ENCODE measurements at places on chromosomes 7 and 10. TPM values are rescaled to one million over a fixed set of nuclear protein-coding genes. Genes with fewer than 3 reads are reported as not detected.

Gene HDAC9
- total RNA-seq = 4.0 TPM

Gene ZNF25
- total RNA-seq = 5.3 TPM

Gene BAIAP2L1
- 17.2 TPM for total RNA-seq

DNA sequence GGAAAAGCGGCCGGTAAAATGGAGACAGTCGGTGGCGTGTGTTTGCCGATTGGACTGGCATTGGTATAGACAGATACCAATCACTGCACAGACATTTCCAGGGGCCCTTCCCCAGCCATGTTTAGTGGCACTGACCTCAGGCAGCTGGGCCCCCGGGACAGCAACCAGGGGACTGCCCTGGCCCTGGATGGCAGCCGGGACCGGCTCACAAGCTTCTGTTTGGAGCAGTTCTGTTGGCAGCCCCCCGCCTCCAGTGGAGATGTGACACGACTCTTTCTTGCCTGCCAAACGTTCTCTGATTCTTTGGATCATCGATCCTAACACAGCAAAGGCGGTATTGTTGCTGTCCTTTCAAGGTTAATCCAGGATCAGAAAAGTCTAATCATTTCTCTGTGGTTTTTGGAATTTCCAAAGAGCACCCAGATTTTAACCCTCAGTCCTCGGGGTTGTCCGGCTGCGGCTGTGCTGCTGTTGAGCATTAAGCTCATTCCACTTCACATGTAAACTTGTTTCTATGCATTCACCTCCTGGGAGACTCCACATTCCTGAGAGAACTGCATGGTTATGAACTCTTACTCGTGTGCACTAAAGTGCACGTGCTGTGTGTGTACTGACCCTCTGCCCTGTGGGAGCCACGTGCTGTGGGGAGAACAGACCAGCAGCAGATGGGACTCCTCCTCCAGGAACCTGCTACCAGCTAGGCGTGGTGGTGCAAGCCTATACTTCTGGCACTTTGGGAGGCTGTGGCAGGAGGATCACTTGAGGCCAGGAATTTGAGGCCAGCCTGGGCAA is 46.0 kb downstream of the FOXK1 start:
- DNase-seq = no peak

GRCh38 chr7:155233311-155234157 is 64.1 kb upstream of the INSIG1 start:
- no peak for DNase-seq

DNA sequence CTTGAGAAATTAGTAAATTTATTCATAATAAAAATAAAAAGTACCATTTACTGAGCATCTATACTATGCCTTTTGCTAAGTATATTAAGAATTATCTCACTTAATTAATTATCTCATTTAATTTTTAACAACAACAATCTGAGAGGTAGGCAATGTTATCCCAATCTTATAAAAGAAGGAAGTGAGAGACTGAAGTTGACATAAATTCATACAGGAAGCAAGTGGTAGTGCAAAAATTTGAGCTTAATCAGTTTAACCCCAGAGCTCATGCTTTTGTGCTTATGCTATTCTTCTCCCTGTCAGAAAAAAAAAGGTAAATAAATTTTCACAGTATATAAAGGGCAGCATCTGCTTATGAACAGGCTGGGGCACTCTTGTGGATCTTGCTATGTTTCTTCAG is 2.7 kb upstream of the LIPF start:
- DNase-seq = no peak

DNA sequence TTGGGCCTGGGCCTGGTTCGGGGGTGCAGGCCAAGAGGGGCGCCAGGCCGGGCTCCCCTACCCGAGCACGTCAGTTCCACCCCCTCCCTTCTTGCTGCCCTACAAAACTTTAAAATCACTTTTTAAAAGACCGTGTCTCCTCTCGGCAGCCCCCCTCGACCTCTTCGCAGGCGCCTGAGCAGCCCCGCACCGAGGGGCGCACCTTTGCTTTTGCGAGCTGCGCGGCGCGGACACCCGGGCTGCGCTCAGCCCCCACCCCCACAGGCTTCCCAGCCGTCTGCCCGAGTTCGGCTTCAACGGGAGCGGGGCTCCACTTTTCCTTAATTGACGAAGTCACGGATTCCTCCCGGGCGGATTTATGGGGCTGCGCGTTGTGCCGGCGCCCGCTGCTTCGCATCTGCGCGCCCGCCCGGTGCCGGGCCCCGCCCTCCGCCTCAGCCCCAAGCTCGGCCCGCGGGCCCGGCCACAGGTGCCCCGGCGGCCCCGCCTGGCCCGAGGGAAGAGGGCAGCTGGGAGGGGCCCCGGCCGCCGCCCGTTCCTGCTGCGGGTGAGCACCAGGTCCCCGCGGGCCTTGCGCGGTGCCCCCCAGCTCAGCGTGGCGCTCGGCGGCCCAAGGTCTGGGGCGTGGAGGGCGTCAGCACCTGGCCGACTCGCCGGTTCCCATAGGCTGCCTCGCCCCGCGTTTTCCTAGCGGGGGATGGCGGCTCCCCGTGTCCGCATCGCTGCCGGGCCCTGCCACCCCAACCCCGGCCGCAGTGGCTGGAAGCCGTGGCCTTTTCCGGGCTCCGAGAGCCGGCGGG is 10.8 kb upstream of the MNX1 start:
- DNase-seq = no peak

- DNase-seq = no peak
Measured at GRCh38 chr10:23362879-23363792, 18.5 kb upstream of the C10orf67 start.

GRCh38 chr7:137942484-137943115 is 59.3 kb downstream of the CREB3L2 start:
- DNase-seq = no peak

- DNase-seq = no peak
Measured at GRCh38 chr10:132563485-132564248, 26.1 kb downstream of the INPP5A start.

DNA sequence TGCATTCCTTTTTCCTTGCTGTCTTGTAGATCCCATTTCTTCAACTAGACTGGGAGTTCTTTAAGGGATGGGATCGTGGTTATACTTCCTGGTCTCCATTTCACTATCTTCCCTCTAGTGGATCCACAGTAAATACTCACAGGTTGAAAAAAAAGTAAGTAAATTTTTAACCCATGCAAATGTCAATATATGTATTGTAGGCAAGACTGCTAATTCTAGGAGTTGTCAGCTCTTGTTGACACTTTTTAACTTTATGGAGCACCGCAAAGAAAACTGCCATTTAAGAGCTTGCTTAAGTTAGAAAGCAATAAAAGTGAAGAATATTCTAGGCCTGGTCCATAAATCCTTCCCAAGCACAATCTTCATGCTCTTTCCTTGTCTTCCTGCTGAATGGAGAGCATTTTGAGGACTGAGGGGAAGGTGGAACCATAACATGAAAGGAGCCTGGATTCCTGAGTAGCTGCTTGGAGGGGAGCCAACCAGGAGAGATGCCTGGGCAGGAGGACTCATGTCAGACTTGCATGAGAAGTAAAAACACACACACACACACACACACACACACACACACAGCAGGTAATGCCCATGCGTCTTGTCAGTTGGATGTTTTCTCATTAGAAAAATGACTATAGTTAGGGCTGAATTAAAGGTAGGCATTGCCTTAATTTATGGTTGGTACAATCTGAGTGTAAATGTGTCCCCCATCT is 32.2 kb downstream of the VWA2 start:
- peak; percentile 60 for DNase-seq

GRCh38 chr10:16187161-16187560 is 249.6 kb upstream of the PTER start:
- DNase-seq = no peak

DNA sequence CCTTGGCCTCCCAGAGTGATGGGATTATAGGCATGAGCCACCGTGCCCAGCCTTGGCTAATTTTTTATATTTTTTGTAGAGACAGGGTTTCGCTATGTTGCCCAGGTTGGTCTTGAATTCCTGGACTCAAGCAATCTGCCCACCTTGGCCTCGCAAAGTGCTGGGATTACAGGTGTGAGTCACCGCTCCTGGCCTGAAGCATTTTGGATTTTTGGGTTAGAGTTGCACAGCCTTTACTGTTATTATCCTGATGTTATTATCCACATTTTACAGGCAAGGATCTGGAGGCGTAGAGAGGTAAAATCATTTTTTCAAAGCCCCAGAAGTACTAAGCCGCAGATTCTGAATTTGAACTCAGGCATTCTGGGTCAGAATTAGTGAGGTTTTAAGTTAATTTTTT is 75.4 kb downstream of the TCF7L2 start:
- no peak for DNase-seq

DNA sequence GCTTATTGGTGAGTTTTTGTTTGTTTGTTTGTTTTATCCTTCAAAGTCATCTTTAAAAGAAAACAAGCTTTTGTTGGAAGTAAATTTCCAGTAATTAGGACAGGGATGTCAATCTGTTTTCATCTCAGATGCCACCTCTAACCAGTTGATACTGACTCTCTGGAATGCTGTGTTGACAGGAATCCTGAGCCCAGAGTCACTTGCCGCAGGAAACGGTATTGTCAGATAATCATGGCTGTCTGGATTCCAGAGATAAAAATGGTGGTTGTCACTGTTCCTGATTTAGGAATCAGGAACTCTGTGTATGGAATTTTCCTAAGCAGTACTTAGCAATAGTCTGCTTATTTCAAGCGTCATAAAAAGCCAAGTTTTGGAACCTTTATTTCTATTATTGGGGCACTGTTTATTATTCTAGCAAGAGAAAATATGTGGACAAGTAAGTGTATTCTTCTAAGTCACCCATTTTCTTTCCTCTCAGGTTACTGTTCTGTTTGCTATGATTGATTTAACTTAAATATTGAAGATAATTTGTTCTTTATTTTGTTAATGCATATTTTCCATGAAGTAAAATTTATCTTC is 39.2 kb downstream of the CDC123 start:
- DNase-seq = no peak

DNA sequence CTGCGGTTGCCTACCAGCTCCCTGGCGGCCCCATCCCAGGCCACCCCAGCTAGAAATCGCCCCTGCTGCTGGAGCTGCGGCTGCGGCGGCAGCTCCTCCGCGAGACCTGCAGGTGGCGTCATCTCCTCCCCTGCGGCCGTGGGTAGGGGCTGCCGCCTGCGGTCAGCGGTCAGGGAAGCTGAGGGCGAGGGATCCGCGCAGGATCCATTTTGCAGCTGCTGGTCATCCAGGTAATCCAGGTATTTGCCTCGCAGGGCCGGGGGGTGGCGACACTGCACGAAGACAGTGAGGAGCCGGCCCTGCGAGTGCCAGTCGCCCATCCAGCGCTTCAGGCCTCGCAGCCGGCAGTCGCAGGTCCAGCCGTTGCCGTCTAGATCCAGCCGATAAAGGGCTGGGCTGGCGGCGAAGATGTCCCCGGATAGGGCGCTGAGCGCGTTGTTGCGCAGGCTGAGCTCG is 1.5 kb downstream of the TRIL start:
- no peak for DNase-seq

GRCh38 chr7:140005754-140006503 is 56.8 kb downstream of the PARP12 start:
- no peak for DNase-seq

DNA sequence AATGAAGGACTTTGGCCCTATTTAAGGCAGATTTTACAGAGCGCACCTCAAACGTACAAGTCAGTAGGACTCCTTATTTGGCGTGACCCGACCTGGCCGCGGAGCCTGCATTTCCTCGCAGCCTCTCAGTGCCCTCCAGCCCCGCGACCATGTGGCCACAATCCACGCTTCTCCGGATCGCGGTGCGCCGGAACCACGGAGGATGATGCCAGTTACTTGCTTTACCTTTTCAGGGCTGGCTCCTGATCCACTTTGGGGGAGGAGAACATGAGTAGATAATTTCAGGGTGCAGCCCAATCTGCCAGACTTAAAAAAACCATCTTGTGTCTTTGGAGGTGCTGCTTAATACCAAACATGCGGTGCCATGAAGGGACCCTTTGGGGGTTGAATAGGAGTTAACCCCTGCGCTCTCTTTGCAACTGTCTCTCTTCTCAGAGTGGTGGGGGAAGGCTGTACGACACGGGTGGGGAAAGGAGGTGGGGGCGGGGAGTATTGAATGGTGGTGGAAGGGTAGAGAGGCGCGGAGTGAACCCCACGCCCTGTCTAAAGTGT is 1.5 kb downstream of the FRAT1 start:
- no peak for DNase-seq

DNA sequence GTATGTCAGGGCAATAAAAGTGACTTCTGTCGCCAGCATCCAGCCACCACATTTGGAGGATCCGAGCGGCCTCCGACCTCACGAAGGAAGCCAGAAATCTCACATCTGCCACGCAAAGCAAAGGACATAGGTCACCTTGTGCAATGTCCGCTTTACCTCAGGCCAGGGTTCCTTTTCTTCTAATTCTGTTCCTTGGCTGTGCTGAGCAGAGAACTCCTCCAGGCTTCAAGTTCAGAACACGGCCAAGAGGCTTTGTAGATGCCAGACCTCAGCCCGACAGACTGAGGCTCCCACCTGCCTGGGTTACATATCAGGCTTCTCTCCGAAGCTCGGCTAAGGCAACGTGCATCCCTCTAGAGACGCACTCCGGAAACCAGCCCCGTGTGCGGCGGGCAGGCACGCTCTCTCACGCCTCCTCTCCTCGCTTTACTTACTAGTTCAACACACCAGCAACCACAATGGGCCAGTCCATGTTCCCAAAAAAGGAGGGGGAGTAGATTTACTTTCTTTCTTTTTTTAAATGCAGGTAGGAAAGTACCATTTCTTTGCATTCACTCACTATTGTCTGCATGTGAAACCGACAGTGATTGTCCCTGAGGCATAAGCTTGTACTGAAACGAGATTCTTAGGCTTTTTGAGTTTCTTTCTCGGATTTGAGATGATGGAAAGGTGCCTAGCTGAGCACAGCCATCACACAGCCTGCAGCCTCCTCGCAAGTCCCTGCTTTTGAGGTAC is 122.4 kb upstream of the AFAP1L2 start:
- DNase-seq = peak; percentile 84

DNA sequence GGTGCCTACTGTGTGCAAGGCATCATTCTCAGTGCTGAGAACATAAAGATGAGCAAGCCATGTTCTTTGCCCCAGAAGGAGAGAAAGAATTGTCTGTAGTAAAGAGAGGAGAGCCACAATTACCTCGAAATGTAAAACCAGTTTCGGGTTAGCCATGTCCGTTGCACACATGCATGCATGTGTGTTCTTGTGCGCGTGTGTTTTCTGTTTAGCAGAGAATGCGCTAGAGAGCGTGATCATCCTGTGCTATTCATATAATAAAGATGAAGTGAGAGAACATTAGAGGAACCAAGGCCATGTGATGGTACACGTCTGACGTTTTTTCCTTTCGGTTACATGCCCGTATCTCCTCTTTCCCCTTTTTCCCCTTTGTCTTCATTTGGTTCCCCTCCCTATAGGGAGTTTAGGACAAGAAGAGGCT is 158.2 kb downstream of the CELF2 start:
- peak; percentile 47 for DNase-seq

DNA sequence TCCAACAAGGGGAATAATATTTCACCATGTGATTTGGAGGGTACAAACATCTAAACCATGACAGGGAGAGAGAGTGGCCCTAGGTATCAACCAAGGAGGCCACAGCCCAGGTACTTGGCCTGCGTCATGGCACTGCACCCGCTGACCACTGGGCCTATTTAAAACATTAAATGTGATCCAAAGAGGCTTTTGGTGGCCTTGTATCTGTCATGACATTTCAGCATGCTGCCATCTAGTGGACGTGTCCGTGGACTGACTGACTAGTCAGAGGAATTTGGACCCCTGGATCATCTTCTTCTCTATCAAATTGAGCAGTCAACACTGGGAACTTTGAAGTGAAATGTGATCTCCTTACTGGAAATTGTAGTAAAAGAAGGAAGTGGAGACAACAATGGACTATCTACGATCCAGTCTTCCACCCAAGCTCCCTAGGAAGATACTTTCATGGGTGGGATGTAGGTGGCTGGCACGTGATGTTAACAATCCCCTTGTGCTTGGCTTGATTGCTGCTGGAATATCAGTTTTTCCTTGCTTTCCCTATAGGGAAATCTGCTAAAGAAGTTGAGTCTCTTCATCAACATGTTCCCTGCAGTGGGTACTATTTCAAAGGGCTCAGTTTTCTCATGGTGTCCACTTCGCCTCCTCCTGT is 24.6 kb upstream of the ITGA8 start:
- DNase-seq = peak; percentile 23
